ENCODE measurements at places on chromosomes 16 and 17.
A peak's percentile ranks its signal among the peaks of the same experiment; 100 is the strongest.

- no peak for DNase-seq
Measured at GRCh38 chr16:75237398-75238131, 13.9 kb downstream of the BCAR1 start.

GRCh38 chr17:51275381-51275780 lies 15.0 kb downstream of the UTP18 start:
- no peak for DNase-seq

GRCh38 chr17:6098823-6099180 lies 28.6 kb downstream of the WSCD1 start:
- DNase-seq = no peak

DNA sequence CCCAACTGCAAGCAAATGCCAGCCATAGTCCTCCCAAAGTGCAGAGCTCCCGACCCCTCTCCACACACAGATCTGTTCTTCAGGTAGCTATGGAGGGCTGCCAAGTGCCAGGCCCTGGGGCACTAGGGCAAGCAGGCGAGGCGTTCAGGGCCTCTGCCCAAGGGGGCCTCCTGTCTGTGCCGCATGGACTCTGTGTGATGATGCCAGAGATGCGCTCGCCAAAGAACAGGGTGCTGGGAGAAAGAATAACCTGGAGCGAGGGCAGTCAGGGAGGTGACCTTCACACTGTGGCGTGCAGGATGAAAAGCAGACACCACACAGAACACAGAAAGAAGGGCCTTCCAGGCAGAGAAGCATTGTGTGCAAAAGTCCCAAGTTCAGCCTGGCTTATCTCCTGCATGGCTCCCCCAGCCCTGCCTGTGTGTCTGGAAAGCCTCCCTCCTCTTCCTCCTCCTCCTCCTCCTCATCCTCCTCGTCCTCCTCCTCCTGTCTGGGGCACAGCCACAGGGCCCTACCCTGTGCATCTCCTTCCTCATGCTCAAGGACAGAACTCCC lies 44.2 kb downstream of the PEMT start:
- no peak for DNase-seq

GRCh38 chr17:76515274-76515949 lies 14.2 kb upstream of the RHBDF2 start:
- peak; percentile 67 for DNase-seq

DNA sequence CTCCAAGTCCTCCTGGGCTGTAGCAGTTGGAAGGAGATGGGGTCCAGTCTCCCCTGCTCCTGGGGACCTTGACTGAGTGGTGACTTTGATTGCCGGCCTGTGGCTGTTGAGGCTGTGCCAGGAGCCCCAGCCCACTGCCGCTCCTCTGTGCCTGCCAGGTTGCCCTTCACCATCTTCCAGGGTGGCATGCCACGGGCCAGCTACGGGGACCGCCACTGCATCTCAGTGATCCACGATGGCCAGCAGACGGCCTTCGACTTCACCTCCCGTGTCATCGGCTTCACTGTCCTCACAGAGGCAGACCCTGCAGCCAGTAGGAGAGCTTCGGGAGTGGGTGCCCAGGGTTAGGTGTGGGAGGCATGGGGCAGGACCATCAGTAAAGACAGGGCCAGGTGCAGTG lies 23.4 kb upstream of the MYO15B start:
- no peak for DNase-seq

- DNase-seq = no peak
Measured at GRCh38 chr16:5205361-5206040, 107.9 kb upstream of the EEF2KMT start.

GRCh38 chr17:19747829-19748806 lies at the start of gene ALDH3A1:
Gene ALDH3A1, minus strand, starts transcription at chr17:19748298. Its CDS starts 3,169 bp downstream, at chr17:19745129.
- DNase-seq = no peak

GRCh38 chr17:56599088-56599487 lies 5.6 kb downstream of the NOG start:
- DNase-seq = no peak

DNA sequence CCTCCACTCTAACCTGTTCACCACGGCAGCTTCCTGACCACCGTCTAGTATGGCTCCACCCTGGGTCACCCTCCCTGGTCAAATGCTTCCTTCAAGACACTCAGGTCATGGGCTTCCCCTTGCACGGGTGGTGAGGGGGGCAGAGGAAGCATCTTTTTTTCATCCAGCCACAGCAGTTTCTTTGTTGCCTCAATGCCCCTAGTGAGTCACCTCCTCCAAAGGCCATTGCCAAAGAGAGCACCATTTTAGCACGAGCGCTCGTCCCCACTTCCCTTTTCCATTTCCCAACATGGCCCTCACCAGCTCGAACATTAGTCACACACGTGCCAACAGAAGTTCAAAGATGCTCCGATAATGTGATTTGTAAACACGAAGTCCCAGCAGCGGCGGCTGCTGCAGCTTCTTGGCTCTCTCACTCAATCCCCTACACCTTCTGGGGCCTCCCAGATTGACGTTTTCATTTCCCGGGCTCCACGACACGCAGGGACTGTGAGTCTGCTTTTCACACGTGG lies 134.6 kb downstream of the GAS7 start:
- no peak for DNase-seq
